Stimulated activated CD8-positive, alpha-beta memory T cell treated with anti-CD3 and anti-CD28 coated beads, Interleukin-4, amount 100 ng/mL, for 4 hours (primary cell): ENCODE measurements at places on chromosomes 4 and X.

DNA sequence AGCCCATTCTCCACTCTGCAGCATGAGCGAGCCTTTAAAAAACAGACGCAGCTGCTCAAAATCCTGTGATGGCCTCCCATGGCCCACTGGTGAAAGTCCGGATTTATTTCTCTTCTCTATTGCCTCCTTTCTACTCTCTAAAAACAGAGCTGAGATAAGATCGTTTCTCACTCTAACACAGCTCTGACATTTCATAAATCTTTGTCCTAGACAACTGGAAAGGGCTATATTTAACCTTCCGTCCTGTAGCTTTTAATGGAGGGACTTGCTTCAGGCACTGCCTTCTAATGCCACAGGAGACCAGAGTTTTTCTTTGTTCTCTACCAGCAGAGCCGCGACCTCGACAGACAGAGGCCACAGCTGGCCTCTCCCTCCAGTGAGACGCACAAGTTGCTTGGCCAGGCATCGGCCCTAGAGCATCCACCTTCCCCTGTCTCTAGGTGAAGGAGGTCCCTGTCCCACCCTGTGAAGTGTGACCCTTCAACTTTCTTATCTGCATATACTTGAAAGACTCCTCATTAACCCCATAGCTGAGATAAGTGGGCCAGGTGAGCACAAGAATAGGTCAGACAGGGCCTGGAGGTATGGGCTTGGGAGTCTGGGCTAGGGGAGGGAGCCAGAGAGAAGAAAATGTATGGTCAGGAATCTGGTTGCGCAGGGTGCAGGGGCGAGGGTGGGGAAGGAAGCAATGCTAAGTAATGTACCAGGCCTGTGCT, 50.0 kb downstream of the RTL5 start:
- DNase-seq, result no peak

- no peak for DNase-seq
Measured at GRCh38 chr4:52096048-52096447, 44.9 kb downstream of the SPATA18 start.

DNA sequence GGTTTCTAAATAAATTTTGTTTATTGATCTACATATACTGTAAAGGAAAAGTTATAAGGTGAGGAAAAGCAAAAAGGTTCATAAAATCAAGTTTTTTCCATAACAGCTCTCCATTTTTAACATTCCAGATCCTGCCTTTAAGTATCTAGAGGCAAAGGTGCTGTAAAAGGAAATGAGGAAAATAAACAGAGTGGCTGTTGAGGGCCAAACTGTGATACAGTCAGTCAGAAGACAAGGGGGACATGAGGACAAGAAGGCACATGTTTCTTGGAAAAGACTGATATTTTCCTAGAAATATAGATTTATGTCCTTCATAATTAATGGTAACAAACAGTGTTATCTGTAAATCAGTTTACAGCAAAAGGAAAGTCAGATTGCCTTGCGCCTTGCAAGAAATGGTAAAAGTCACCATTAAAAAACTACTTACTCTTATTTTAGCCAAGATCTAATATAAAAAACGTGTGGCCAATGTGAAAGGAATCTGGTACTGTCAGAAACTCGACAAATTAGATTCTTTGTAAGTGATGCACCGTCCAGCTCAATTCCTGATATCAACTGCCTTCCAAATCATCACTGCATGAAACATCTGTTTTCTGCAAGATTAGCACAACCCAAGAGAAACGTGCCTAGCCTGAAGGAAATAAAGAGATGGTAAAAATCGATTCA, 34.0 kb upstream of the VEGFD start:
- no peak for DNase-seq

DNA sequence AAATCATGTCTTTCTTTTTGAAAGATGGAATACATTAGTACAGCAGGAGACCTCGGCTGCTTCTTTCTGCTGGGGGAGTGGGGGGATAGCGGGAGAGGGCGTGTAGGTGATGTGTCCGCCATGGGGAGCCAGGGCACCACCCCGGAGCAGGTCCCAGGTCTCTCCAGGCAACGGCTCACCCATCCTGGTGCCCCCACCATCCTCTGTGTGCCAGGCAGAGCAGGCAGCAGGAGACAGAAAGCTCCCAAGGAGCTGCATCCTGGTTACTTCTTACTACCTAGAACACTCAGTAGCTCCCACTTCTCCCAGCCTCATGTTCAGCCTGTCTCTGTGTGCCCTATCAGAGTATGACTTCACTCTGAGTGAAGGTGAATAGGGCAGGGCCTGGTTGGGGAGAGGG, 23.6 kb downstream of the TNIP2 start:
- no peak for DNase-seq

GRCh38 chr4:135269125-135269890, 1067.7 kb upstream of the PABPC4L start:
- DNase-seq, result no peak

DNA sequence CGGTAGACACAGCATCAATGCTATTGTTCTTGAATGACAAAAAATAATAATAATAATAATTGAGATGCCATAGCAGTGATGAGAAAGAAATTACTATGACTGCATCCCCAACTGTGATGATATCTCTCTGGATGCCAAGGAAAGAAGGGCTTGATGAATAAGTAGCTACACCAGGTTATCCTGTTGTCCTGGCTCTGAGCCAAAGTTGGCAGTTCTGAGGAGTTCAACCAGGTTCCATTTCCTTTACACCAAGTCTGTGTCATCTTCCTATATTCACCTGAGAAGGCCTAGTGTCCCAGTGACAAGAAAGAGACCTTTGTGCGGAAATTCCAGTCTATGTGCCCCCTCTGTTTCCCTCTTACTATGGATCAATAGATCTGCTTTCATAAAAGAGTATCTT, 3.4 kb upstream of the MAML3 start:
- no peak for DNase-seq

- no peak for DNase-seq
Measured at GRCh38 chr4:16066586-16067128, 17.2 kb downstream of the PROM1 start.

GRCh38 chrX:40581336-40581920, 658 bp downstream of the ATP6AP2 start:
- no peak for DNase-seq

DNA sequence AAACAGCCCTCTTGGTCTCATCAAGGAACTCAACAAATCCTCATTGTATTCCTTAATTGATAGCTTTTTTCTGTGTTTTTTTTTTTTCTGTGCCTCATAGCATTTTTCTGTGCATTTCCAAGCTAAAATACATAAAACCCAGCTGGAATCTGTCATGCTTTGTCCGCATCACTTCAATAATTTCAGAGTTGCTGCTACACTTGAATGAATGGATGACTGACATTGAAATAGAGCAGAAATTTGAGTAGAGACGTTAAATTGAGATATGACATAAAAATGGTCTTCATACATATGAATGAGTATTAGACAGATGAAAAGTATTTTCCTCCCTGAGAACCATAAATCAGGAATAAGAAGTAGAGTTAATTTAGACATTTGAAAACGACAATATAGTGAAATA, 593.2 kb downstream of the TMA16 start:
- no peak for DNase-seq

DNA sequence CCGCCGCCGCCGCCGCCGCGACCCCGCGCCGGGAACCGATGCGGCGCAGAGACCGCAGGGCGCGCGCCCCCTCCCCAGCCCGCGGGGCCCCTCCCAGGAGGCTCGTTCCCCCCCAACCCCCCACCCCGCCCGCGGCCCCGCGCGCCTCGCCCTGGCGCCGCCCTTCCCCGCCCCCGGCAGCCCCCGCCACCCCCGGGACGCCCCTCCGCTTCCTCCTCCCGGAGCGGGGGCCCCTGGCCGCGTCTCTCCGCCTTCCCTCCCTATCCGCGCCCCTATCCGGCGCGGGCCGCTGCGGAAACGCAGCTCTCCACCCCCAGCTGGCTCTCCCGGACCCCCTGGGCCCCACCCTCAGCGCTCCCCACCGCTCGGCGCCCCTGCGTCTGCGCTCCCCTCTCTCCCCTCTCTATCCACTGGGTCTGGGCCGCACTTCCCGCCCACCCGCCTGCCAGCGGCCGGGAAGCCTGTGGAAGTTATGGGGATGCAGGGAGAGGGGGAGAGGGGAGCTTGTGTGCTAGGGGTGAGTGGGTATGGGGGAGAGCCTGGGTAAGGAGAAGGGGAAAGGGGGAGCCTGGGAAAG, at the start of gene TMEM271:
Gene TMEM271 (minus strand): TSS at position 51 of the 577 bp plus-strand sequence. CDS start 233 bp downstream, outside the sequence.
- no peak for DNase-seq

DNA sequence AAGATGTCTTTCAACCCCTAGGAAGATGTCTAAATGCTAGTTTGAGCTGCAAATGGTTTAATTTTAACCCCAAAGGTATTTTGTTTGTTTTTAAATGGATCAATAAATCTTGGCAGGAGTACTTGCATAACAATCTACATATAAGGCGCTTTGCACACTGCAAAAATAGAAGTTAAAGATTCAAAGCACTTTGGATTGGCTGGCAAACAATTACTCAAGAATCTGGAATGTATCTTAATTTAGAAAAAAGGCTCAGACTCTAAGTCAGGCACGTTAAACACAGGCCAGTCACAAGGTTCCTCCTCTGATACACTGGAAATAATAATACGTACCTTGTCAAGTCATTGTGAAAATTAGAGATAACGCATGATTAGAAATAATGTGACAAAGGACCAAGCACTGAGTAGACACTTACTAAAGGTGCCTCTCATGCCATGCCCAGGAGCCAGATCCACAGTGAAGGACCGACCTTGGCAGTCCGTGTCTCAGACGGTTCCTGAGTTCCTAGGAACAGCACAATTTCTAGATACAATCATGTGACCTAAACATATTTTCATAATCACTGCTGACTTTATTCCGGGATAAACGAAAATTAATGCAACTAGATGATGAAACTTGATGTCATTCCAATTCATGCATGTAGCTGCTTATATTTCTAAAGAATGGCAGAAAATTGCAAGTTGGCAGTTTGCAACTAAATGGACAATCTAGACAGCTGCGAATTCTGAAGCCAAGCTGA, 49.6 kb downstream of the PROM1 start:
- no peak for DNase-seq

- DNase-seq, result no peak
Measured at GRCh38 chr4:184740980-184741391, 7.1 kb upstream of the CENPU start.

DNA sequence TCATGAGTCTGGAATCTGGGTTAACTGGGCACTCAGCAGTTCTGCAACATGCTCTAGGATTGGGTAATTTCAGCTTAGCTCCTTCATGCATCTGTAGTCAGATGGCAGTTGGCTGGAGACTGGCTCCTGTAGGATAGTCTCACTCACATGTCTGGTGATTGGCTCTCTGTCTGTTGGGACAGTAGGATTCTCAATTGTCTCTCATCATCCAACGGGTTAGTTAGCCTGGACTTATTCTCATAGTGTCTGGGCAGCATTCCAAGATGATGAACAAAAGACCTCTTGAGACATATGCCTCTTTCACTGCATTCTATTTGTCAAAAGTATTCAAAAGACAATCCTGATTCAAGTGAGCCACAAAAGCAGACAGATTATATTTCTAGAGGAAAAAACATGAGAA, 795.6 kb upstream of the GALNTL6 start:
- no peak for DNase-seq

DNA sequence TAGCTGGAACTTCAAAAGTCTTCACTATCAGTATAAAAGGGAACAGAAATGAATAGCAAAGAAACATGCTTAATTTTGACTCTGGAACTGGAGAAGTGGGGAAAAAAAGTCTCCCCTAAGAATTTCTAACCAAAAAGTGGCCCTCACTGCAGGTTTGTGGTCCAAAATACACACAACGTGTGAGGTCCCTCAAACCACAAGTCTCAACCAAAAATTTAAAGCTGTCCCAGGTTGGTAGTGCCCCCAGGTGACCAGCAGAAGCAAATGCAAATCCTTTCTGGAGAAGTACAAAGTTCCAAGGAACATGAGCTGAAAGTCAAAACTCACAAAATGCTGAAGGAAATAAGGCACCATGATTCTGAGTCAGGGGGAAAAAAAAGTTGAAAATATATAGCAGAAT, 23.6 kb upstream of the VAMP7 start:
- DNase-seq, result no peak

- DNase-seq, result no peak
Measured at GRCh38 chrX:46294234-46294633, 251.0 kb downstream of the ZNF674 start.
